CD14-positive monocyte (primary cell): ENCODE measurements at places on chromosomes 11 and 22. TPM values are rescaled to one million over a fixed set of nuclear protein-coding genes. Genes with fewer than 3 reads are reported as not detected.
A peak's percentile ranks its signal among the peaks of the same experiment; 100 is the strongest.

DNA sequence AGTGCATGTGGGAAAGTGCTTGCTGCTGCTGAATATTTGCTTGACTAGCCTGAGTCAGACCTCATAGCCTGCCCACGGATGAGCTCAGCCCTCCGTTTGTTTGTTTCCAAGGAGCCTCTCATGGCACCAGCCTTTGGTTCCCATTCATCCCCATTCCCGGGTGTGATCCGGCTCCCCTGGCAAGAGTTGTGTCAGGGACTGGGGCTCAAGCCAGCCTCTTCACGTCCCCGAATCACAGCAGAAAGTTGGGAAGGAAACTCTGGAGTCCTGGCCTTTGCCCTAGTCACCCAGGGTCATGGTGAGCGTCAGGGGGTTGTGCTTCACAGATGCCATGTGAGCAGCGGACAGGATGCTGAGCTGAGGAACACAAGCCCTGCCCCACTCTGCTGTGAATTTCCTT lies 13.8 kb downstream of the SEC14L3 start:
- no peak for DNase-seq
- H3K36me3 ChIP-seq = no peaks in the 10 kb centered on the region
- no peaks in the 10 kb centered on the region for H3K27me3 ChIP-seq
- H3K4me1 ChIP-seq = no peaks in the 10 kb centered on the region
- H3K27ac ChIP-seq = no peak overlapping the region

GRCh38 chr11:70423523-70424505 lies 25.5 kb downstream of the CTTN start:
- no peak overlapping the region for H3K27ac ChIP-seq
- DNase-seq = peak; percentile 74
- peaks cover 10% of the 10 kb centered on the region for H3K4me1 ChIP-seq
- no peaks in the 10 kb centered on the region for H3K36me3 ChIP-seq
- no peak overlapping the region for H3K4me3 ChIP-seq
- peaks cover 9% of the 10 kb centered on the region for H3K27me3 ChIP-seq

GRCh38 chr11:131682373-131683015 lies 312.1 kb downstream of the NTM start:
- no peak overlapping the region for H3K27ac ChIP-seq
- H3K4me3 ChIP-seq = no peak overlapping the region
- H3K27me3 ChIP-seq = no peaks in the 10 kb centered on the region
- no peaks in the 10 kb centered on the region for H3K4me1 ChIP-seq

DNA sequence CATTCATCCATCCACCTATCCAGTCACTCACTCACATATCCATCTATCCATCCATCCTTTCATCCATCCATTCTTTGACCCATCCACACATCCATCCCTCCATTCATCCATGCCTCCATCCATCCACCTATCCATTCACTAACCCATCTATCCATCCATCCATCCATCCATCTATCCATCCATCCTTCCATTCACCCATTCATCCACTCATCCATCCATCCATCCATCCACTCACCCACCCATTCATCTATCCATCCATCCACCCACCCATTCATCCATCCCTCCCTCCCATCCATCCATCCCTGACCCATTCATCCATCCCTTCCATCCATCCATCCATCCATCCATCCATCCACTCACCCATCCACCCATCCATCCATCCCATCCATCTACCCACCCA lies 4.9 kb upstream of the MUC2 start:
- peaks cover 10% of the 10 kb centered on the region for H3K4me1 ChIP-seq
- no peak overlapping the region for H3K4me3 ChIP-seq
- no peak for DNase-seq
- H3K27ac ChIP-seq = no peak overlapping the region
- no peaks in the 10 kb centered on the region for H3K36me3 ChIP-seq

Gene CDHR5
- polyA plus RNA-seq = 0.43 and 0.55 TPM in 2 replicates

Gene GGTLC2
- not detected for polyA plus RNA-seq

Gene VSIG2
- polyA plus RNA-seq = not detected
